Activated CD8-positive, alpha-beta T cell treated with anti-CD3 and anti-CD28 coated beads for 36 hours (primary cell): ENCODE measurements at places on chromosomes 16 and 17. TPM values are rescaled to one million over a fixed set of nuclear protein-coding genes. Genes with fewer than 3 reads are reported as not detected.

DNA sequence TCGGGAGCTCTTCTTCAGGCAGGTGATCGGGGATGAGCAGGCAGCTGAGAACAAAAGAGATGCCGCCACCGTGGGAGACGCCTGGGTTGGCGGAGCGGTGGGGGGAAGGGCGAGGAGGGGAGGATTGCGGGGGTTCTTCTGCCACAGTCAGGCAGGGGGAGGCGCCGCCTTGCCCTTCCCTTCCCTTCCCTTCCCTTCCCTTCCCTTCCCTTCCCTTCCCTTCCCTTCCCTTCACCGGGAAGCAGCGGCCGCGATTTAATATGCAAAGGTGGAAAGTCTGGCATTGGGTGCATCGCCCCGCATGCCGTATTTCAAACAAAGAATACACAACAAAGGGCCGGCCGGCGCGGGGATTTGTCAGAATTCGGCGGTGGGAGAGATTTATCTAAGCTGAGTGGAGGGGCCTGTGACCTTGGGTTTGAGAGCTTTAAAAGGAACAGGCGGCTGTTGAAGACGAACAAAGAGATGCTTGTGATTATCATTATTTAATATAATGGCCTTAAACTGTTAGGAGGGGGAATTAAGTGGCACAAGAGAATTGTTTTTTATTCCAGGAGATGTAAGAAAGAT, 262.3 kb upstream of the TNRC6C start:
- H3K27ac ChIP-seq, result no peak overlapping the region
- no peaks in the 10 kb centered on the region for H3K36me3 ChIP-seq
- H3K4me3 ChIP-seq, result no peak overlapping the region
- no peak for DNase-seq
- peaks cover 2% of the 10 kb centered on the region for H3K27me3 ChIP-seq

DNA sequence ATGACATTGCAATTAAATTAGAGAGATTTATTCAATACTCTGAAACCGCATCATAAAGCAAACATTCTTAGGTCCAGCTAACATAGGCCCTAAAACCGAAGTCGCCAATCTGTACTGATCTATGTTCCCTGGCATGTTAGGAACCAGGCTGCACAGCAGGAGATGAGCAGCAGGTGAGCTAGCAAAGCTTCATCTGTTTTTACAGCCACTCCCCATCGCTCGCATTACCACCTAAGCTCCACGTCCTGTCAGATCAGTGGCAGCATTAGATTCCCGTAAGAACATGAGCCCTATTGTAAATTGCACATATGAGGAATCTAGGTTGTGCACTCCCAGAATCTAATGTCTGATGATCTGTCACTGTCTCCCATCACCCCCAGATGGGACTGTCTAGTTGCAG, 91.5 kb downstream of the PARN start:
- H3K27ac ChIP-seq, result no peak overlapping the region
- H3K27me3 ChIP-seq, result no peaks in the 10 kb centered on the region
- no peak for DNase-seq
- no peaks in the 10 kb centered on the region for H3K4me1 ChIP-seq

- DNase-seq, result peak; percentile 57
- H3K27me3 ChIP-seq, result peaks cover 12% of the 10 kb centered on the region
- no peaks in the 10 kb centered on the region for H3K36me3 ChIP-seq
Observed at GRCh38 chr16:15765880-15766279, 90.9 kb downstream of the MYH11 start.

DNA sequence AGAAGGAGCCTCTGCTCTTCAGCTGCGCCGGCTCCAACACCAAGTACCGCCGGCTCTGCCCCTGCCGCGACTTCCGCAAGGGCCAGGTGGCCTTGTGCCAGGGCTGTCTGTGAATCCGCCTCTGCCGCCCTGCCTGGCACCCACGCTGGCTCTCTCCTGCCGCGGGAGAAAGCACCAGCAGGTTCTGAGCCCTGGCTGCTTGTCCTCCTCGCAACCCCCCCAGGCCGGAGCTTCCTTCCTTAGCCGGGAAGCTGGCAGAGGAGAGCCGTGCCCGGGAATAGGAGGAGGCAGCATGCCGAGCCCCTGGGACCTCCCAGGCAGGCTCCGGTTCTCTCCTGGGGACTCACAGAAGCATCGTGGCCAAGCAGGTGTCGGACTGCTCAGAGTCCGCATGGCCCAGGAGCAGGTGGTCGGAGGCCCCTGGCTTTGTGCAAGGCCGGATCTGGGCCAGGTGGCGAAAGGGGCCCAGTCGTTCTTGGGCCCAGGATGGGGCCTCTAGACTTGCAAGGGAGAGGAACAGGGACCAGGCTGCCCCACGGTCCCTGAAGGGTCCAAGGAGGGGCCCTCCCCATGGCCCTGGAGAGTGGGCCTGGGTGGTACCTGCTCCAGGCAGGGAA, 80.6 kb downstream of the MGAT5B start:
- no peaks in the 10 kb centered on the region for H3K4me1 ChIP-seq
- no peak overlapping the region for H3K27ac ChIP-seq
- no peak for DNase-seq
- no peaks in the 10 kb centered on the region for H3K27me3 ChIP-seq
- no peaks in the 10 kb centered on the region for H3K36me3 ChIP-seq
- no peak overlapping the region for H3K4me3 ChIP-seq

DNA sequence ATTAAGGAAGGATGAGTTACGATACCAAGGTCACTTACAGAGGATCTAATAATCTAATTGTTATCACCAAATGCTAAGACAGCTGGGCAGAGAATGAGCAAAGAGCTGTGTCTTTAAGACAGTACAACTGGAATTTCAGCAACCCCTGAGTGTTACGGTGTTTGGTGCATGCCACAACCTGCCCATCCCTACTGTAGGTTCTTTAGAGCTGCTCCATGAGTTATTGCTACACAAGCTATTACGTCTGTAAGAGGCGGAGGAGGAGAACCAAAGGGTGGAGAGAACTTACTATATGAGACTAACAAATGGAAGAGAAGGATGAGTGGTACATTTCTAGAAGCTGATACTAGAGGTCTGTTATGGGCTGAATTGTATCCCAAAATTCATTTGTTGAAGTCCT, 14.2 kb upstream of the C17orf78 start:
- H3K27ac ChIP-seq, result no peak overlapping the region
- peaks cover 19% of the 10 kb centered on the region for H3K4me1 ChIP-seq
- no peaks in the 10 kb centered on the region for H3K27me3 ChIP-seq
- H3K36me3 ChIP-seq, result peaks cover 11% of the 10 kb centered on the region
- DNase-seq, result no peak

DNA sequence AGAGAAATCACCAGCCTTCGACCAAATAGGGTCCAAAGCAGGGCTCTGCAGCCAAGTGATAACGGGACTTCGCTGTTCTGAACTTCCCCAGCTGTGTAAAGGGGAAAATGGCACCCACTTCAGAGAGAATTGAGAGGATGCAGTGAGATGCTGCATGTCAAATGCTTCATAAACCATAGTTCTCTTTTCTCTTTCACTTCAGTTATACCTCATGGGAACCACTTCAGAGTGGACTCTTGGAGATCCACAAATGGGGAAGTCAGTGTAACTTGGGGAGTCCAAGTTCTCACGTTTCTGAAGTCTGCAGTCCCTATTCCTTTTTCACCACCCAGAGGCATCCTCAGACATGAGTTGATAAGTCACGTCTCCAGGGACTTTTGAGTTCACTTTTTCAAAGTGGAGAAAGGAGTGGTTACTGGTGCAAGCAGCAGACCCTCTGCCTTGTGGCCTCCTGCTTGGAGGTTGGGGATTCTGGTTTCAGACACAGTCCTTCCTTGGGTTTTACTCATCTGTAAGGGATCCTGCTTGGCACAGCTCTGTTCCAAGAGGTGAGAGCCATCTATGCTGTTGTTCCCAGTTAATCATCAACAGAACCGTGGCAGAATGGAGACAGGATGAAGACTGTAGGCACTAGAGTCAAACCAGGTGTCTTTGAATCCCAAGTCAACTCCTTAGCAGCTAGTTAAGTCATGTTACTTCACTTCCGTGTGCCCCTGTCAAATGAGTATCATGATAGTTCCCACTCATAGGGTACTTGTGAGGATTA, 123.4 kb upstream of the NOL11 start:
- H3K4me1 ChIP-seq, result peaks cover 8% of the 10 kb centered on the region
- H3K36me3 ChIP-seq, result peaks cover 12% of the 10 kb centered on the region
- no peaks in the 10 kb centered on the region for H3K27me3 ChIP-seq
- H3K4me3 ChIP-seq, result no peak overlapping the region
- no peak overlapping the region for H3K27ac ChIP-seq
- DNase-seq, result no peak

GRCh38 chr16:4623593-4623992, 1.0 kb upstream of the MGRN1 start:
- H3K27me3 ChIP-seq, result no peaks in the 10 kb centered on the region
- no peak for DNase-seq
- peak overlapping the region; percentile 97 for H3K27ac ChIP-seq
- peak overlapping the region; percentile 99 for H3K4me3 ChIP-seq

DNA sequence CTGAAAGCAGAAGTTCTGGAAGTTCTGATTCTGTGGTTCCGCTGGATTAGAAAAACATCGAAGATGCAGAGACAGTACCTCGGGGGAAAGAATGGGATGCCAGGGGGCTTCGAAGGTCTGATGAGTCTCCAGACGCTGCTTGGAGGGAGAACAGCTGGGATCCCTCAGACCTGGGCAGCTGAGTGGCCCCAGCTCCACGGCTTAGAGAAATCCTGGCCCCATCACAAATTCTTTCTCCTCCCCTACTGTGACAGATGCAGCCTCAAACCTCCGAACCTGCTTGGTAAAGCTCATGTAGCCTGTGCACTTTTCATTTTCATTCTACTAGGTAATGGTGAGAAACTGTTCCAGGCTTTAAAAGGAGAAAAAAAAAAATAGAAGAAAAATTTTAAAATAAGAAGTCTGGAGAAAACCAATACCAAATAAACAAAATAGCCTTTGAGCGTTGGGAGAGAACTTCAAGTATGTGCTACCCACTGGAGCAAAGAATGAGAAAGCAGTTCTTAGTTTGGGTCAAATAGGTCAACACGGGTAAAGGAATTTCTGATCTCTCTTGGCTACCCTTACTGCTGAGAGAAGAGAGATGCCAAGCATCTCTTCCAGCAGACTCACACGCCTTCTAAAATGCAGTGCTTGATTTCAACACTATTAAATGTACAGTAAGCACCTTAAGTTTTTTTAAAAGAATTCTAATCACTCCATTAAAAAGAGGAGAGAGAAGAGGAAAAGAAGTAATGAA, 19.9 kb downstream of the MAF start:
- no peak overlapping the region for H3K27ac ChIP-seq
- no peak for DNase-seq
- H3K4me1 ChIP-seq, result no peaks in the 10 kb centered on the region
- H3K36me3 ChIP-seq, result no peaks in the 10 kb centered on the region
- H3K27me3 ChIP-seq, result peaks cover 18% of the 10 kb centered on the region
- H3K4me3 ChIP-seq, result no peak overlapping the region

GRCh38 chr16:1771188-1771863, at the start of gene NME3:
Gene NME3 (minus strand): TSS chr16:1771543. CDS start chr16:1771534, 9 bp downstream.
- peak; percentile 85 for DNase-seq
- no peaks in the 10 kb centered on the region for H3K27me3 ChIP-seq
- peaks cover 12% of the 10 kb centered on the region for H3K36me3 ChIP-seq

GRCh38 chr16:76780556-76780955, 410.4 kb upstream of the MON1B start:
- no peak for DNase-seq
- H3K27me3 ChIP-seq, result no peaks in the 10 kb centered on the region
- H3K4me3 ChIP-seq, result no peak overlapping the region
- H3K27ac ChIP-seq, result no peak overlapping the region
- H3K36me3 ChIP-seq, result no peaks in the 10 kb centered on the region

DNA sequence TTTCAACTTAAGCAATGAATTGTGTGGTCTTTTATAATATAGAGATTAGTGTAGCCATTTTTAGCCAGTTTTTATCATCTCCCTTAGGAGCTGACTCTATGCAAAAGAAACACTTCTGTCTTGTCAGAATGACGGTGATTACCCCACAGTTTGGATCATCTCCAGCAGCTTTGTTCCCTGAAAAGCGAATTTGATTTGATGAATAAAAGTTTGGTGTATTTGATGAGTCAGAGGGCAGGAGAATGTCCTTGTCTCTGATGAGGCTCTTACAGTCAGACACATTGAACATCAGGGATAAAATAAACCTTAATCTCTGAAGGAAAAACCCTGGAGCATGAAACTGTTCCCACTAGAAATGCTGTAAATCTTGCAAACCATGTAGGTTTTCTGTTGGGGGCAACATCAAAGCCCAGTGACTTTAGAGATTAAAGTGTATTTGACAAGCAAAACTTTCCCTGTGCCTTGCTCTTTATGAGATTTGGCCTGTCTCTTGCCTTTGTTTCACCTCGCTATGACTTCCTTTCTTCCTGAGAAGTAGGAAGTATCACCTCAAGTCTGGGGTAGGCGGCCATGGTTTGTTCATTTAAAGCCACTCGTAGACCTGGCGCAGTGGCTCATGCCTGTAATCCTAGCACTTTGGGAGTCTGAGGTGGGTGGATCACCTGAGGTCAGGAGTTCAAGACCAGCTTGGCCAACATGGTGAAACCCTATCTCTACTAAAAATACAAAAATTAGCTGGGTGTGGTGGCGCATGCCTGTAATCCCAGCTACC, 209.3 kb downstream of the FTO start:
- peak; percentile 52 for DNase-seq
- no peaks in the 10 kb centered on the region for H3K27me3 ChIP-seq
- H3K4me1 ChIP-seq, result peaks cover 11% of the 10 kb centered on the region
- no peaks in the 10 kb centered on the region for H3K36me3 ChIP-seq
- no peak overlapping the region for H3K4me3 ChIP-seq
- peak overlapping the region; percentile 81 for H3K27ac ChIP-seq

GRCh38 chr17:9023392-9024218, 2.3 kb downstream of the NTN1 start:
- H3K4me1 ChIP-seq, result peaks cover 7% of the 10 kb centered on the region
- no peak overlapping the region for H3K4me3 ChIP-seq
- no peak overlapping the region for H3K27ac ChIP-seq
- no peak for DNase-seq
- H3K36me3 ChIP-seq, result no peaks in the 10 kb centered on the region

The TMC8 gene
- 197 TPM for total RNA-seq

The KIF18B gene
- total RNA-seq, result 40.3 TPM

The TMEM238L gene
- total RNA-seq, result not detected

The PIK3R5 gene
- 46.7 TPM for total RNA-seq

The PDK2 gene
- 7.7 TPM for total RNA-seq

The DOC2A gene
- total RNA-seq, result 0.68 TPM

The KRTAP4-6 gene
- not detected for total RNA-seq

The TEX14 gene
- total RNA-seq, result 0.23 TPM
